GM12892 (cell line): ENCODE measurements at places on chromosomes 2 and 18.

GRCh38 chr18:8116341-8117005, 492.8 kb upstream of the RAB12 start:
- DNase-seq = no peak

- no peak for DNase-seq
These were observed 47.9 kb downstream of the SOX11 start for GRCh38 chr2:5740053-5740452.

DNA sequence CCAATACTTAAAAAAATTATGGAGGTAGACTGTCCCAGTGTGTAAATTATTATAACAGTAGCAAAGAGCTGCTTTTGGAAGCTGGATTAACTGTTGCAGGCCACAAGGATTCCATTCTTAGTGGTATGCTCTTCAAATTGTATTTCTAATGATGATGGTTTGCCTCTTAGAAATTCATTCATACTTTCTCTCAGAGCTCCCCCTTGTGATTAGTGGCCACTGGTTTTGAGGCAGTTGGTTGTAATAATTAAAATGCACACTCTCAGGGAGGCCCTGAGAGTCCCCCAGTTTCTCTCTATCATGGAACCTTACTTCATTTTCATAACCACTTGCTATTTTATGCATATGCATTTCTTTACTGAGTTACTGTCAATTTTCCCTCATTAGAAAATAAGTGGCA, 122.5 kb downstream of the PLA2R1 start:
- DNase-seq = no peak

DNA sequence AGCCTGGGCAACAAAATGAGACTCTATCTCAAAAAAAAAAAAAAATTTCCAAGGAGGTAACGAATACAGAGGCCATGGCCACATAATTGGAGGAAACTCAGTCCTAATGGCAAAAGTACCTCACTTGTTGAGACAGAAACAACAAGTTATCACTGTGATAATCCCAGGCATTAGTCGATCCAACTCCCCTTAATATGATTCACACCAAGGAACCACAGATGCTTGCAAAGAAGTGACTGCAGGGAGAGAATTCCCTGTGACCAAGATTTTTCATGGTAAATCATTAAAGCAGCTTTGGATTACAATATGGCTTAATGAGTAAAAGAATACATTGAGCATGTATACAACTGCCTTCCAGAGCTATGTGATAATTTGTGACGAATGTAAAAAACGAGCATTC, 80.4 kb upstream of the RNU4ATAC start:
- no peak for DNase-seq

GRCh38 chr2:220574038-220574437, 946.6 kb downstream of the SLC4A3 start:
- DNase-seq = no peak

GRCh38 chr2:74851191-74851566, 17.3 kb downstream of the HK2 start:
- no peak for DNase-seq

GRCh38 chr2:207163053-207163755, 2.5 kb downstream of the KLF7 start:
- no peak for DNase-seq

DNA sequence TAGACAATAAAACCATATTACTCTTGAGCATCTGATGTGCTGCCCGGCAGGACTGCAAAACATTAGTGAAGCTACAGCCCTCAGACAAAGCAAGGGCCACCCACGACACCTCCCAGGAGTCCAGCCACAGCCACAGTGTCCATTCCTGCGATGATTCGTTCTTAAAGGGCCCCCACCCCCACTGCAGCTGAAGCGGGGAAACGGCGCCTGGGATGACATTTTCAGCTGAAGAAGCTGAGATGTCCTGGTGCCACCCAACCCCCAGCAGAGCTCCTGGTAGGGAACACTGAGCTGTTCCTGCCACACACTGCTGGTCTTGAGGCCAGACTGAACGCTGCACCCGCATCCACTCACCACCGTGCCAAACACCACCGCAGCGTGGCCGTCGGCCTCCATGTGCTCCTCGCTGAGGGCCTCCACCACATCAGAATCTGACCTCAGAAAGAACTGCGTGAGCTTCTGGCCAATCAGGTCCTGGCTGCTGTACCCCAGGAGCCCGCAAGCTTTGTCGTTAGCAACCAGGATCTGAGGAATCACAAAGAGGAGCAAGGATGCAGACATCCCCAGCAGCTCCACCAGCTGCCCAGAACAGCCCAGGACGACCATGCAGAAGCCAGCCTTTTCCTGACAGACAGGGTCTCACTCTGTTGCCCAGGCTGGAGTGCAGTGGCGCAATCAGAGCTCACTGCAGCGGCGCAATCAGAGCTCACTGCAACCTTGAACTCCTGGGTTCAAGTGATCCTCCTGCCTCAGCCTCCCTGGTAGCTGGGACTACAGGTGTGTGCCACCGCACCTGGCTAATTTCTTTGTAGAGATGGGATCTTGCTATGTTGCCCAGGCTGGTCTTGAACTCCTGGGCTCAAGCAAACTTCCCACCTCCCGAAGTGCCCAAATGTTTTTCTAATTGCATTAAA, 9.5 kb downstream of the PASK start:
- DNase-seq = no peak

GRCh38 chr2:199734651-199735050, 116.3 kb downstream of the FTCDNL1 start:
- DNase-seq = no peak

- DNase-seq = no peak
These were observed 56.9 kb upstream of the WIPF1 start for GRCh38 chr2:174654419-174654941.

- DNase-seq = no peak
These were observed 149.9 kb upstream of the TTC39C start for GRCh38 chr18:23864624-23865023.

- no peak for DNase-seq
These were observed 17.2 kb upstream of the NAPG start for GRCh38 chr18:10508591-10508990.

DNA sequence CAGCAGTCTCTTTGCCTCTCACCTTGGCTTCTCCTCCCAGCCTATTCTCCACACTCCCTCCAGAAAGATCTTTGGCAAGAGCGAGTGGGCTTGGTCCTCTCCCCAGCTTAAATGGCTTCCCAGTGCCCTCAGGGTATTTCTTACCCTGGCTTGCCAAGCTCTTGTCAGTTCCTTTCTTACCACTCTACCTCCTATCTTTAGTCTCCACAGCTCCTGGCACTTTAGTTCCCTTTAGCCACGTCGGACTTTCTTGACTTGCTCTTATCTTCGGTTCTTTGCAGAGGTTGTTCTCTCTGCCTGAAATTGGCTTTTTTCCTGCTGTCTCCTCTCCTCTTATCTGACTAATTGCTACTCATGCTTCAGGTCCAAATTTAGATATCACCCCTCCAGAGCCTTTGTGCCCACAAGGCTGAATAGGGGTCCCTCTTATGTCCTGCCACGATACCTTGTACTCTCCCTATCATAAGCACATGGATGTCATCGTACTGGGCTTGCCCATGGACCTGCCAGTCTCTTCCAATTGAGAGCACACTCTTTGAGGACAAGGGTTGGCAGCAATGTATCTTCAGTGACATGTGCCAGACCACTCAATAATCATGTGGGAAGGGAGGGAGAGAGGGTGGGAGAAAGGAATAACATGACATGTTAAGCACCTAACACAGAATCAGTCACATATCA, 131.7 kb upstream of the CTAGE1 start:
- no peak for DNase-seq

DNA sequence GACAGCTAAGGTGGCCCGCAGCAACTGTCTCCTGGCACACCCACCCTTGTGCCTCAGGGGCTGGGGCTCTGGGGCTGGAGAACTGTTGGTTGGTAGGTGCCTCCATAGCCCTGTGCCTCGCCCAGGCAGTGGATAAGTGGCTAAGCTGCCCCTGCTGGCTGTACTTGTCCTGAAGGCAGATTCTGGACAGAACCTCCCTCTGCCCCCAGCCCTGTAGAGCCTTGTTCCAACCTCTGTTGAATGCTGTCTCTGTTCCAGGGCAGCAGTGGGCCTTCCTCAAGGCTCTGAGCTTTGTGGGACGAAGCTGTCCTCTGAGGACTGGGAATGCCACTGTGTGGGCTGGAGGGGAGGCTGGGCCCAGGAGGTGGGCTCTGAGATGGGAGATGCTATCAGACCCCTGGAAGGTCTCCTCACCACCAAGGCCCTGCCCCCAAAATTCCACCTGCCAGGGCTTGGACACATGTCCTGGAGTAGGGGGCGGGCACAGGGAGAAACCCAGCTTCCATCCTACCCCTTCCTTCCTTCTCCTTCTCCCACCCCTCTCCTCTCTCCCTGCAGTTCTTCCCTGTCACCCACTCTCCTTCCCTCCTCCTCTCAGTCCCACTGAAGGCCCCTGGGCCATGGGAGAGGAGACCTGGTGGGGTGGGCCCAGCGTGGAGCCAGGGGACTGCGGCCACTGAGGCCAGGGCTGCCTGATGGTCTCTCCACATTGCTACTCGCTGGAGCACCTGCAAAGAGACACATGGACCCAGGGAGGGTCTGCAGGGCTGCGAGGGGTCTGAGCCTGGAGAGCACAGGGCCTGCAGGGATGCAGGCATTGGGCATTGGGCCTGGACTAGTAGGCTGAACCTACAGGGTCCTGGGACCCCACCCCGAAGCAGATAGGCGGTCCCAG, 1.7 kb upstream of the PDCD1 start:
- DNase-seq = no peak

- DNase-seq = no peak
These were observed 42.2 kb upstream of the FAM117B start for GRCh38 chr2:202592566-202592965.

DNA sequence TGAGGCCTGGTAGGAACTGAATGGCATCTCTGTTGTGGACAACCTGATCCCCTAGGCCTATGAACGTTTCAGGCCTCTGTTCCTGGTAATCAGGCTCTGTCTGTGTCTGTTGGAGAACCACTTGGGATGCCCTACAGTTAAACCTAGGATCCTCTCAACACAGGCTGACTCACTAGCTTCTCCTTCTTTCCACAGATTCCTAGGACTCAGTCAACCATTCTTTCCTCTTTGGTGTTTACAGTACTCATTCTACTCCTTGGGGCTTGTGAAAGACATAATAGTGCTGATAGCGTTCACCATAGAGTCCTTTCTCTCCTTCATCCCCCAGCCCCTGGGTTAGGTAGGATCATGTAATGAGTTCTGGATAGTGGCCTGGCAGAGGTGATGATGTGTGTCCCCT, 544.3 kb downstream of the METTL4 start:
- DNase-seq = no peak

DNA sequence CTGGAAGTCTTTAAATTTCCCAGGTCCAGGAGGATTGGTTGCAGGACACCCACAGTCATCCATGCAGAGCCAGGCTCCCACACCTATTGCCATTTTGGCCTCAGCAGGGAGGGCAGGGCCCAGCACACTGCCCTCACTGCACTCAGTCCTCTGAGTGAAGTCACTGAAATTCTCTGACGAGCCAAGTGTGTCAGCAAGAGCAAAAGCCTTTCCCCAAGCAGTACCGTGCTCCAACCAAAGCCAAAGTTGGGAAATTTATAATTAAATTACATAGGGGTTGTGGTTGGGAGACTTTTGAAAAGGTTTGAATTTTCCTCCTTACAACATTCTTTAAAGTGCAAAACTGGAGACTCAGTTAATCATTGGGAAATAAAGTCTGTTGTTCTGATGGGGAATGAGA, 98.5 kb upstream of the CD226 start:
- no peak for DNase-seq

DNA sequence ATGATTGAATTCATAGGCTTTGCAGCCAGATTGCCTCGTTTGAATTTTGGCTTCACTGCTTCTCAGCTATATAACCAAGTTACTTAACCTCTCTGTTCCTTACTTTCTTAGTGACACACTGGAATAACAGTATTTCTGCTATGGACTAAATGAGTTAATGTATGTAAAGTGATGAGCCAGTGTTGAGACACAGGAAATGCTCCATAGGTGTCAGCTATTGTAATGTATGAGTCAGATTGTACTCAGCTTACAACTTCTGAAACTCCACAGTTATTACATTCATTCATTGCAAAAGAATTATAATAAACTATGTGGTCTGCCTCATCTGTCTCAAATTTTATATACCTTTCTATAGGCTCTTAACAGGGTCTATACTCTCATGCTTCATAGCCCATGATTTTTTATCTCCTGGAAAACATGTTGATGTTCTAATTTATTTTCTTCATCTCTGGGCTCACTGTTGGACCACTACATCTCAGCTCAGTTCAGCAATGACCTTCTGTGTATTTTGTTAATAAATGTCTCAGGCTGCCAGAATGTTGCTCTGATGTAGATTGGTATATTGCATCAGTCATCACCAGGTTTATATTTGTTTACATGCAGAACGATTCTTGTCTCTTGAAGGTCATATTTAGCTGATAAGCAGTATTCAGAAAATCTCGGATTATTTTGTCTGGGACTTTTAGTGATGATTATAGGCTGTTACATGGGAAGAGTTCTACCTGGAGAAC, 76.2 kb downstream of the MAP3K20 start:
- DNase-seq = no peak

DNA sequence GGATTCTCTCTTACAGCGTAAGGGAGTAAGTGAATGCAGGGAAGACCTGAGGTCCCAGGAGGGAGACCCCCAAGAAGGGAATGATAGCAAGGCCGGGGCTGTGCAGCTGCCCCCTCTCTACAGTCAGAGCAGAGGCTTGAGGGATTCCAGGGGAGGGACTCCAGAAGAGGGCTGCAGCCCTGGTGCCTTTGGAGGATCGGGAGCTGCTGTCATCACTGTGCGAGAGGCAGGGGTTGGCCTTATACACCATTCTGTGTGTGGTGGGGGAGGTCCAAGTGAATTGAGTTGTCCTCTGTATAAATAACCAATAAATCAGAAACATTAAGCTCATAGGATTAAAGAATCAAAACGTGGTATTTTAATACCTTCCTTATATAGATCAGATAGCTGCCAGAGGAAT, 114.9 kb downstream of the GLI2 start:
- no peak for DNase-seq

DNA sequence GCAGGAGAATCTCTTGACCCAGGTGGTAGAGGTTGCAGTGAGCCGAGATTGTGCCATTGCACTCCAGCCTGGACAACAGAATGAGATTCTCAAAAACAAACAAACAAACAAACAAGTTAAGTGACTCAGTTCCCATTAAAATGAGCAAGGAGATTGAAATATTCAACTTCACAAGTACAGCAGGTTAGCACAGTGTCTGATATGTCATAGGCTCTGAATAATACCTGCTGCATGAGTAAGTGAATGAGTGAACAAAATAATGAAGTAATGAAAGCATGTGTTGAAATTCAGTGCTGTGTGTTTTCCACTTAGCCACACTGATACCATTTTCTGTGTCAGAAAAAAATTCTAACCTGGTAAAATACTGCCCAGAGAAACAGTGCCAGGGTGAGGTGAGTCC, 41.9 kb upstream of the SETBP1 start:
- no peak for DNase-seq

DNA sequence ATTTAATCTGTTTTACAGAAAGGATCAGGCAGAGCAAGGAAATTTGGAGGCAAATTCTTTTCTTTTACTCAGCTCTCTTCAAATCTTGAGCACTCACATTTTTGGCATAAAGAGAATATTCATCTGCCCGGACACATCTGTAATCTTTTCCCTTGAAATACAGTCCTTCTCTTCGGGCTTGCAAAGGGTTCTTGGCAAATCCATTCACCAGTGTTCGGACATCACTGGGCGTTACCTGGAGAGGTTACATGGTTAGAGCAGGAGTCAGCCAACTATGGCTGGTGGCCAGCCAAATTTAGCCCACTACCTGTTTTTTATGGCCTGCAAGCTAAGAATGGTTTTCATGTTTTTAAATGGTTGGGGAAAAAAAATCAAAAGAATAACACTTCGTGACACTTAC, 2.1 kb downstream of the PFN4 start:
- DNase-seq = no peak
